ENCODE measurements at places on chromosomes 4 and X. TPM values are rescaled to one million over a fixed set of nuclear protein-coding genes. Genes with fewer than 3 reads are reported as not detected.

Gene UNC5C
- polyA plus RNA-seq, result 3.7 TPM

Gene RNF128
- polyA plus RNA-seq, result 0.51 TPM

Gene AMOT
- polyA plus RNA-seq, result 8.6 TPM

Gene CLDN22
- not detected for polyA plus RNA-seq

Gene TCP11X2
- 2.2 TPM for polyA plus RNA-seq

Gene TCEANC
- 3.2 TPM for polyA plus RNA-seq

Gene GBA3
- 0.15 TPM for polyA plus RNA-seq

All from brain (organoid and tissue), 16 donors.